ENCODE measurements at places on chromosomes 3 and 15. TPM values are rescaled to one million over a fixed set of nuclear protein-coding genes. Genes with fewer than 3 reads are reported as not detected.

The C2CD4A gene
- 0.14 TPM for total RNA-seq

The WDR72 gene
- 5.8 TPM for total RNA-seq

The IL20RB gene
- 0.99 TPM for total RNA-seq

The ABHD5 gene
- 19.8 TPM for total RNA-seq

The CRABP1 gene
- total RNA-seq: 2.2 TPM

The SCN10A gene
- 0.02 TPM for total RNA-seq

The CDHR4 gene
- 0.24 TPM for total RNA-seq

The SPATA12 gene
- 0.32 TPM for total RNA-seq

All from A549 treated with dexamethasone at 1 μM for 4 hours (cell line).